G401 (cell line): ENCODE measurements at places on chromosomes 12 and 14. TPM values are rescaled to one million over a fixed set of nuclear protein-coding genes. Genes with fewer than 3 reads are reported as not detected.

DNA sequence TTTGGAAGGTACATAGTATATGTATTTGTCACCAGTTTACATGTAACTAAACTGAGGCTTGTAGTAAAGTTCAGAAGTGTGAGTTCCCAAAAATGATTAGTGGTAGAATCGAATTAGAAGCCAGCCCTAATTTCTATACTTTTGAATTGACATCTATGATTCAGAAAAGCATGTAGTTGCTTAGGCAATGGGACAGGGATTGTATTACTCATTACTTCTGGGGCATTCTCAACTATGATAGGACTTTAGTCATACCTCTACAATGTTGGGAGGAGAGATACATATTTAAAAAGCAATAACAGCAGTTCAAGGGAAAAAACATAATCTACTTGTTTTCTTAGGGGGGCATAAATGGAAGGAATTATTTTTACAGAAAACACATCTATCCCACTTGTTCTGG, 277.9 kb upstream of the E2F7 start:
- DNase-seq: no peak

- no peak for DNase-seq
Observed at GRCh38 chr14:47674148-47674542, 1.3 kb downstream of the MDGA2 start.

DNA sequence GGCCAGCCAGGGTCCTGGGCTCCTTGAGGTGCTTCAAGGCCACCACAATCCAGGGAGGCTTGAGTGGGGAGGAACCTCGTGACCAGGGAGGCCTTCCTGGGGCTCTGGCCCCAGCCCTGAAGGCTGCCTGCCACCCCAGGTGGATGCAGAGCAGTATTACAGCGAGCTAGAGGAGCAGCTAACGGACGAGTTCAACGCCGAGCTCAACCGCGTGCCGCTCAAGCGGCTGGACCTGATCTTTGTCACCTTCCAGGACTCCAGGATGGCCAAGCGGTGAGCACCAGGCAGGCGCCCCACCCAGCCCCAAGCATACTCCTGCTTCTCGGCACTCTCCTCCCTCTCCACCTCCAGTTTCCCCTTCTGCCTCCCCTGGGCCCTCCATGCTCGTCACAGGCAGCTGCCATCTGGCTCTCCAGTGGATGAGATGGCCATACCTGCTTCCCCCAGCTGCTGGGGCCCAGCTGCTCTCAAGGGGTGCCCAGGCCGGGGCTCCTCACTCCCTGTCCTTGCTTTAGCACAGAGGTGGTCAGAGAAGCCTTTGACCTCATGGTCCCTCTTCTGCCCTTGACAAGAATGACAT, 30.6 kb downstream of the NGB start:
- DNase-seq: no peak

GRCh38 chr14:62234849-62235248, 472.6 kb downstream of the SNAPC1 start:
- no peak for DNase-seq

The LBHD2 gene
- not detected in 2 replicates for total RNA-seq

The SLC10A1 gene
- not detected in 2 replicates for total RNA-seq

The BMAL2 gene
- total RNA-seq: 1.9 and 8.4 TPM in 2 replicates

The ADAM21 gene
- total RNA-seq: 0.06 TPM in 1 of 2 replicates, not detected in the other

The SNRPF gene
- 3.9 and 6.8 TPM in 2 replicates for total RNA-seq
